Posterior vena cava (tissue), 2 donors: ENCODE measurements at places on chromosomes 1 and 21. TPM values are rescaled to one million over a fixed set of nuclear protein-coding genes. Genes with fewer than 3 reads are reported as not detected.

GCSAML gene
- 0.29 TPM for total RNA-seq

GRCh38 chr1:18058206-18058921, 49.2 kb upstream of the IGSF21 start:
- DNase-seq: no peak

PYHIN1 gene
- 3.4 TPM for total RNA-seq

- peak; percentile 98 for DNase-seq
Observed at GRCh38 chr1:211258756-211259637, at the start of gene RCOR3. TSS of gene RCOR3 (plus strand) at chr1:211259366. CDS start at chr1:211259561, 195 bp downstream.

- no peak for DNase-seq
Observed at GRCh38 chr1:66416295-66416694, 117.7 kb upstream of the SGIP1 start.

RIPK4 gene
- 1.0 TPM for total RNA-seq

- no peak for DNase-seq
Observed at GRCh38 chr21:37800057-37800455, 116.2 kb downstream of the KCNJ6 start.

DNA sequence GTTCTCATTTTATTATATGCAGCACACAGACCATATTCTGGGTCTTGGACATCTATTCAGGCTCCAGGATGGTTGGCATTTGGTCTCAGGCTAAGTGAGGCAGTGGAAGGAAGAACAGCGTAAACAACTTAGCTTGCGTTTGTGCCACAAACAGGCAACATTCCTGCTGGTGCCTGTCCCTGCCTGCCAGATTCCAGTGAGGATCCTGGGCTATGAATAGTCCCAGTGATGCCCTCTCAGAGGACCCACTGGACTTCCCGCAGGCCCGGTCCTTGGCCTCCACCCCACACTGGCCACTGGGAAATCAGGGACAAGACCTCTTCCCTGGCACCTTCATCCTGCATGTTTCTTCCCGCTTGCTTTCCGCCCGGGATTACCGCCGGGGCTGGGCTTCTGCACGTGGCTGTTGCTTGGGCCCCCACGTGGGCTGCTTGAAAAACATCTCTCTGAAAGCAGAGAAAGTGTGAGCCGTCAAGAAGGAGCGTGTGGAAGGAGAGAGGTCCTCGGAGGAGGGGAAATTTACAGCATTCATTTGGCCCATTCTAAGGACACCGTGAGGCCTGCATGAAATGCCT, 145.1 kb upstream of the WNT4 start:
- DNase-seq: peak; percentile 61

DNA sequence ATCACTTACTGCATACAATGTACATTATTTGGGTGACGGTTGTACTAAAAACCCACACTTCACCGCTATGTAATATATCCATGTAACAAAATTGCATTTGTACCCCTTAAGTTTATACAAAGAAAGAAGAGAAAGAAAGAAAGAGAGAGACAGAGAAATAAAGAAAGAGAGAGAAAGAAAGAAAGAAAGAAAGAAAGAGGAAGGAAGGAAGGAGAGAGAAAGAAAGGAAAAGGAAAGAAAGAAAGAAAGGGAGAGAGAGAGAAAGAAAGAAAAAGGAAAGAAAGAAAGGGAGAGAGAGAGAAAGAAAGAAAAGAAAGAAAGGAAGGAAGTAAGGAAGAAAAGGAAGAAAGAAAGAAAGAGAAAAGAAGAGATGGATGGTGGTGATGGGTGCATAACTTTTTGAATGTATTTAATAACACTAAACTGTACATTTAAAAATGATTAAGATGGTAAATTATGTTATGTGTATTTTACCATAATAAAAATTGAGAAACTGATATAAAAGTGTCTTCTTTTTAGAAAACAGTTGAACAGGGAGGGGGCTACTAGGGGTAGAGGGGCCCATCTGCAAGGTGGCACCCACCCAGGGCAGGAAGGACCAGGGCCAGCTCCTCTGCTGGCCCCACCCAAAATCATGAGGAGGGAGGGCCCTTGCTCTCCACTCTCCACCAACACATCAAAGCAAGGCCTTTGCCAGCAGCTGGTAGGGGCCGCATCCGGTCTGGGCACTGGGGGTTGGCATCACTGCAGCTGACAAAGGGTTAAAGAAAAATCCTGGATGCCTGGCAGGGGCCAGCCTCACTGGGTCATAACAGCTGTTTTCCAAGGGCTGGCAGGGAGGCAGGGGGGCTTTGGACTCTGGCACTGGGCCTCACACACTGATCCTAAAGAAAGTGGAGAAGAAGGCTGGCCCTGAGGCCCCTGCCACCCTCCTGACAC, 153.9 kb upstream of the EDN2 start:
- DNase-seq: no peak

GRCh38 chr1:207034208-207034607, 1.7 kb upstream of the C1orf116 start:
- DNase-seq: no peak

DNA sequence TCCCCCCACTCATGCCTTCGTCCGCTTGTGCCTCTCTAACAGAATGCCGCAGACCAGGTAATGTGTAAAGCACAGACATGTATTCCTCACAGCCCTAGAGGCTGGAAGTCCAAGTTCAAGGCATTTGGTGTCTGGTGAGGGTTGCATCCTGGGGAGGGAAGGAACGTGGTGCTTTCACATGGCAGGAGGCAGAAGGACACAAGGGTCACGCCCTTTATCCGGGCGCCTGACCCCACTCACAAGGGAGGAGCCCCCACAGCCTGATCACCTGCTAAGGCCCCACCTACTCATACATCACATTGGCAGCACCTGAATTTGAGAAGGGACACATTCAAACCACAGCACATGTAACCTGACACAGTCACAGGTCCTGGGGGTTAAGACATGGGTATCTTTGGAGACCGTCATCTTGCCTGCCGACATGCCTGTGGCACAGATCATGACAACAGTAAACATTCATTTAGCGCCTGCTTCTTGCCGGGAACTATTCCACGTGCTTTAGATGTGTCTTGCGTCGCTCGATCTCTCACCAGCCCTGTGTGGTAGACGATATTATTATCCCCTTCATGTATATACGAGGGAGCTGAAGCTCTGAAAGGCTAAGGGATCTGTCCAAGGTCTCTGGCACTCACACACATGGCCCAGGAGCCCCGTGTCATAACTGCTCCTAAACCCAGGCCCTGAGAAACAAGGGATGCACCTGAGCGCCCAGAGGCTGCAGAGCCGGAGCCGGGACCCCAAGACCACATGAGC, 235.6 kb downstream of the NPHP4 start:
- no peak for DNase-seq

HRNR gene
- total RNA-seq: not detected

GRCh38 chr1:209878964-209879363, 51.2 kb downstream of the UTP25 start:
- no peak for DNase-seq
